ENCODE measurements at places on chromosomes 12 and 14.
A peak's percentile ranks its signal among the peaks of the same experiment; 100 is the strongest.

DNA sequence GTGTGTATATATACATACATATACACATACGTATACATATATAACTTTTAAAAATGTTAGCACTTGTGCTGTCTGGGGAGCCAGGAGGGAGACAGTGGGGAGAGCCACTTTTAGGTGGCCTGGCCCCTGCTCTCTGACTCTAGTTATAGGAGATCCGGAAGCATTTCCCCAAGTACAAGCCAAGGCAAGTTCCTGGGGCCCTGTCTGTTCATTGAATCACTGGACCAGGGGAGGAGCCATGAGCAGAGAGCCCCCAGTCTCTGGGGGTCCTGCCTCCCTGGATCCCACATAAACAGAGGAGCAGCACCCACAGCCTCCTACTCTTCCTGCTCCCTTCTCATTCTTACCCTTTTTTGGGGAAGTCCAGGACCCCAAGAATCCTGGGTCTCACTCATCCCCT is 45.4 kb upstream of the TMED10 start:
- DNase-seq, result no peak

- no peak for DNase-seq
Measured at GRCh38 chr12:126389220-126389841, 1324.1 kb downstream of the AACS start.

- no peak for DNase-seq
Measured at GRCh38 chr14:34971381-34971780, 11.4 kb upstream of the SRP54 start.

DNA sequence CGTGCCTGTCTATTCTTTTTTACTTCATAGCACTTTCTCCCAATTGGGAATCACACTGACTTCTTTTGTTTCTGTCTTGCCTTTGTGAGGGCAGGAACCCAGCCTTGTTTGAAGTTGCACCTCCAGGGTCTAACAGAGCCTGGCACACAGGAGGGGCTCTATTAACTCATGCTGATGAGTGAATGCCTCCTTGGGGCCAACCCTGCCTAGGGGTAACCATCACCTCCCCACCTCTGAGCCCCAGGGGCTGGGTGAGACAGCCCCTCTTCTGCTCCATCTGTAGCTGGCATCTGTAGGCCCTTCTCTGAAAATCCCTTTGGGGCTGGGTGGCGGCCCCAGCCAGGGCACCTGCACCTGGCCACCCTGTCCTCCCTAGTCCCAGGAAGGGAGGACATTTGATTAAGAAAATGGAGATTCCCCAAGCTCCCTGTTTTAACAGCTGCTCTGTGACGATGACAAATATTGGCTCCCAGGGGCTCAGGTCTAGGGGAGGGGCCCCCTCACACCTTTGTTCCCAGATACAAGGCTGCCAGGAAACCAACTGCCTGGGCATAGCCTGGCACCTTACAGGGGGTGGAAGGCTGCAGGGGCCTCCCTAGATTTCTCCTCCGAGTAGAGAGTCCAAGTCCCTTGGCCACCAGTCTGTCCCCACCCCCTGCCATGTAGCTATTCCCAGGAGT is 11.8 kb downstream of the TAMALIN start:
- peak; percentile 63 for DNase-seq

DNA sequence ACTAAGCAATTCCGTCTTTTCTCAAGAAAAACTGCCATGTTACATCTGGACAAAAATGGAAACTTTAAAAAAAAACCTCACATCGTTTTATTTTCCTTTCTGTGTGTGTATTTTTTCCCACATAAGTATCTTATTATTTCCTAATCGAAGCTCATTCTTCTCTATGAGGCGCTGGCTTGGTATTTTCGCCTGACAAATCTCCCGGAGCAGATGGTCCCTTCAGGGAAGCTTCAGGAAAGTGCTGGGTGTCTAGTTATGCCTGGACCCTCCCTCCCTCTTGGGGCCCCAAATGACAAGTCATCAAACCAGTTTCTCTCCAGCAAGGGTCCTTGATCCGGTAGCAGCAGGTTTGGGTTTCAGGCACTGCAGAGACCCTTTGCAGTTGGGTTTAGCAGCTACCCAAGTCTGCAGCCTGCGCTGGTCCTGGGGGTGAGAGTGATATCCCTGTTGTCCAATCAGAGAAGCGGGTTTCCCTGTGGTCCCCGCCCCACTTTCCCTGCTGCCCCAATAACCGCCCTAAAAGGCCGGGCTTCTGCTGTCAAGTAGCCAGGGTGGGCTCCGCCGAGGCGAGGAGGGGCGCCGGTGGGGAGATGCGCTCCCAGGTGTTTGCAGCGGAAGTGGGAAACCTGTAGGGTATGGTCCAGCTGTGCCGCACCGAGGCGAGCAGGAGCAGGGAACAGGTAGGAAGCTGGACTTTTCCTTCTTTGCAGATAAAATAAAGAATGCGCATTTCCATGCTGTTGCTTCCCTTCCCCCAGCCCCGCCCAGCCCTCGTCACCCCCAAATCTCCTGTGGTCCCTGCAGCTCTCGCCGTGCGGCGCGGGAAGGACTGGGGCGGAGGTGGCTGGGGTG is at the start of gene CNTN1:
TSS of gene CNTN1 (plus strand) at position 527 of the 852 bp plus-strand sequence.
- no peak for DNase-seq

DNA sequence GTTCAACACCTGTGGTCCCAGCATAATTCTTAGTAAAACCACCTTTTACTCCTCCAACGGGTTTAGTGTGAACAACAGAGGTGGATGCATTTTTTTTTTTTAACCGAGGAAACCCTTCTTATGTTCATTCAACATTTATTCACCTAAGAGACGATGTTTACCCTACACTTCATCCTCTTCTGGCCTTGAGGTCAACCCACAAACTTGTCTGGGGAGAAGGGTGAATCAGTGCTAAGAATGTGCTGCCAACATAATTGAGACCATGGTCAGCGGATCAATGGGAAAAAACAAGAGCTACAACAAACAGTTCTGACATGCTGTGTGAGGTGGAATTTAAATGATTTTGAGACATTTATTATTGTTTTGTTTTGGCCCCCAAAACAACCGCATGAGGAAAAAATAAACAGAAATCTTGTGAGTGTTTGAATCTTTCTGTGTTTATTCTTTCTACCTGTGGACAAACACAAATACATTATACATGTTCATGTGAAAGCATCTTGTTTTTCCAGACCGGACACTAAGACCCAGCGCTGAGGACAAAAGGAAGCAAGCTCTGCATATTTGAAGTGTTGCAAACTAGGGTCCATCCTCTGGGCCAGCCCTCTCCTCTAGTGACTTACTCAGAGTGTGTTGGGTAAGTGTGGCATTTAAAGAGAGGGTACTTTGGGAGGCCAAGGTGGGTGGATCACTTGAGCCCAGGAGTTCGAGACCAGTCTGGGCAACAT is 5.1 kb upstream of the USP30 start:
- DNase-seq, result no peak

DNA sequence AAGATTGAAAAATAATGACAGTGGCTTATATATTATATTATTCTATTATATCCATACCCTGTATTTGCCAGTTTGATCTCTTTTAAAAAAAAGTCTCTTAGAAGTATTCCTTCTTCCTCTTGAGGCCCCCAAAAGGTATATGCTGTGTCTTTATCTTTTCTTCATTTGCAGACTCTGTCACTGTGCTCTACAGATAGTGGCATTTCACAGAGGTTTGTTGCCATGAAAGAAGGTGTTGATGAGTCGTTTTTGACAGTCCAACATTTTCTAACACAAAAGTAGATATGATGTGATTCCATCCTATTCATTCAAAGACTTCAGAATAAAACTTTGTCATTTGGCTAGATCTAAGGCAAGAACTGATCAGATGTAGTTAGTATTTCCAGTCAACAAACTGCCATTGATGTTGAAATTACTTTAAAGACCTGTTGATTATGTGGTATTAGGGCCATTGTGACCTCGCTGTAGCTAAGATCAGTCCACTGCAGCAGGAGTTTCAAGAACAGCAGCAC is at the start of gene CCDC196:
TSS of gene CCDC196 (plus strand) at position 462 of the 512 bp plus-strand sequence. CDS start 132 bp downstream, outside the sequence.
- no peak for DNase-seq

- DNase-seq, result peak; percentile 16
Measured at GRCh38 chr12:98587084-98587483, 6.4 kb upstream of the SLC25A3 start.

- DNase-seq, result no peak
Measured at GRCh38 chr14:94644102-94644535, 31.9 kb downstream of the SERPINA3 start.

DNA sequence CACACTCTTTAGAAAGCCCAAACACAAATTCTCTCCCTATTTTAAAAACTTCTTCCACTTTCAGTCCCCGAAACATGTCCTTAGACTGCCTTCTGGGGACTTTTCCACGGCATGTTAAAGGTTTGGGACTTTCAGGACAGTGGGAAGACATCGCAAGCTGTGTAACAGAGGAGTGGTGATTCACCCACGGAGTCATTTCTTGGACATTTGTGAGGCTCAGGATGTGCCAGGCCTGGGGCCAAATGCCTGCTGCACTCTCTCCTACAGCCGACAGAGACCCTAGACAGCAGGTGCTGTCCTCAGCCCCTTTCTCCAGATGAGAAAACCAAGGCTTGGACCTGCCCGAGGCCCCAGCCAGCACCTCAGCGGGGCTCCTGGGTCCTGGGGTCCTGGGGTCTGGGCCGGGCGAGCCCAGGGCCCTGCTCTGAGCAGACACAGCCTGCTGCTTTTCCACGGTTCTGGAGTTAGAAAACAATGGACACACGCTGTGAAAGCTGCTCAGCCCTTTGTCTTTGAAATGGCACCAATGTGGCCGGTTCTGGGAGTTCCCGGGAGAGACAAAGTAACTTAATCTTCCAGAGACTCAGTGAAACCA is 370.2 kb upstream of the SFSWAP start:
- DNase-seq, result no peak

DNA sequence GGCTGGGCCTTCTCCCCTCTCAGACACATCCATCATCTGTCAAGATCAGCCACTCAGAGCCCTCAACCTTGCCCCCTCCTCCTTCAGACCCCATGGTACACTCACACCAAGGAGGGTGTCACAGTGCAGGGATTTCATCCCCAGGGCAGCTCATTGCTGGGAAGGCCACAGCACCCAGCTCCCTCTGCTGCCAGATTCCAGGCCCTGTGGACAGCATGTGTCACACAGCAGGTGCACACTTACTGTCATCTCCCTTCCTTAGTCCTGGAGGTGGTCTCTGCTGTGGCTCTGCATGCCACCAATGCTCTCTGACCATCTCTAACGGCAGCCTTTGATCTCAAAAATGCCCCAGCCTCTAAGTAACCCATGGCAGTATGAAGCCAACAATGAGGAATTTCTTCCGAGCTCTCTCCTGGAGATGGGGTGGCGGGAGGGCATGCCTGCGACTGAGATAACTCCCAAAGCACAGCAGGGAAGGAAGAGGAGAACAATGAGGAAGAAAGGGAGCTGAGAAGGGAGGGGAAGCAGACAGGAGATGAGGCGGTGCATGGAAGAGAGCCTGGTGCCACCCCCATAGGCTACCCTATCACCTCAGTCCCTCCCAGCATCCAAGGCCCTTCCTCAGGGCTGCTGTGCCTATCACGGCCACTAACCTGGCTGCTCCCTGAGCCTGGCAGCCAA is 101.0 kb downstream of the SINHCAF start:
- DNase-seq, result no peak

DNA sequence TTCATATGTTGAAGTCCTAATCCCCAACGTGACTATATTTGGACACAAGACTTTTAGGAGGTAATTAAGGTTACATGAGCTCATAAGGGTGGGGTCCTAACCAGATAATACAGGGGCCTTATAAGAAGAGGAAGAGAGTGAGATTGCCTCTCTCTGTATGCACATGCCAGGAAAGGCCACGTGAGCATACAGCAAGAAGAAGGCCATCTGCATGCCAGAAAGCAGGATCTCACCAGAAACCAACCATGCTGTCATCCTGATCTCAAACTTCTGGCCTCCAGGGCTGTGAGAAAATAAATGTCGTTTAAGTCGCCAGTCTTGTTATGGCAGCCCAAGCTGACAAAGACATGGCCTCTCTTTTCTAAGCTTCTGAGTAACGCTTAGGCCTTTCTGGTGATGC is 69.0 kb upstream of the GPHB5 start:
- no peak for DNase-seq

GRCh38 chr12:47721431-47721973 is 3.8 kb downstream of the ENDOU start:
- no peak for DNase-seq

GRCh38 chr12:62931477-62931876 is 3.5 kb downstream of the PPM1H start:
- peak; percentile 74 for DNase-seq

- DNase-seq, result no peak
Measured at GRCh38 chr12:106141452-106141851, 2.7 kb upstream of the NUAK1 start.

DNA sequence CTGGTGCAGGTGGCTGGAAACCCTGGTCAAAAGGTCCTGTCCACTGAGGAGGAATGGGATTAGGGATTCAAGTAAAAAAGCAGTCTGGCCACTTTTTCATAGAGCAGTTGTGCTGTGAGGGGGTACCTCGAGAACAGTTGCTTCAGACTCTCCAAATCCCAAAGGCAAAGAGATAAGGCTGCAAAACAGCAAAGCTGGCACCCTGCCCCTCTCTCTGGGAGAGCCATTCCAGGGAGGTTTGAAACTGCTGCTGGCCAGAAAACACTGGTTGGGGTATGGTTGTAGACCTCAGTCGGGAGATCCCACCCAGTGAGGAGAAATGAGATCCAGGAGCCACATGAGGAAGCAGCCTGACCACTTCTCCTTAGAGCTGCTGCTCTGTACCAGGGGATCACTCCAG is 137.3 kb downstream of the CEP83 start:
- DNase-seq, result no peak

DNA sequence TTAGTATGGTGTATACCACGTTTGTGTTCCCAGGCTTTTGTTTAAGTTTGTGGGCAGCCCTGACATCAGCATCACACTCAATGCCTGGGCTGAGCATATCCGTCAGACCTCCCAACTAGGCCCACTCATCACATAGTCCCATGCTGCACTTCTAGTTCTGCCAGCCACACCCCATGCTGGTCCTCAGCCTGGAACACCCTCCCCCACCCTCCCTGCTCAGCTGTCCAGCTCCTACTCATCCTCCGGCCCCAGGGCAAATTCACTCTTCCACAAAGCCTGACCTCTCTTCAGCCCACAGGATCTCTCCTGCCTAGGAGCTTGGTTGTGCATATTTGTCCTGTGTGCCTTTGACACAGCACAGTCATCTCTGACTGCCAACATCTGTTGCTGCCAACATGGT is 3.9 kb upstream of the ENDOU start:
- no peak for DNase-seq

DNA sequence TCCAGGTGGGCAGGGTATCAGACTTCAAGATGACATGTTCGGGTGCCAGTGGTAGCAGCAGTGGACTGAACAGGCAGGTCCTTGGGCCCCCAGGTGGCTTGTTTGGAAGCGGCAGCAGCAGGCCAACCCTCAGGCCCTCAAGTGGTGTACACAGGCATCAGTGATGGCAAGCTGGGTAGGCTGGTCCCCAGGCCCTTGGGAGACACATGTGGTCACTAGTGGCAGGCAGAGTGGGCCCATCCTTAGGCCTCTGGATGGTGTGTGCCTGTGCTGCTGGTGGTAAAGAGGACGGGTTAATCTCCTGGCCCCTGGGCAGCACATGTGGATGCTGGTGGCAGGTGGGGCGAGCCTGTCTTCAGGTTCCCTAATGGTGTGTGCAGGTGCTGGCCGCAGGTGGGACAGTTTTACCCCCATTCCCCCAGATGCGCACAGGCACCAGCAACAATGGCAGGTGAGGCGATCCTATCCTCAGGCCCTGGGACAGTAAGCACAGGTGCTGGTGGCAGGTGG is 8.0 kb downstream of the OAS2 start:
- DNase-seq, result no peak

- no peak for DNase-seq
Measured at GRCh38 chr12:116148844-116149243, 128.6 kb downstream of the MED13L start.

Data from NCI-H526 treated with DMSO at 0.1 percent for 48 hours (cell line).